ENCODE measurements at places on chromosomes 7 and 10.
A peak's percentile ranks its signal among the peaks of the same experiment; 100 is the strongest.

- DNase-seq = no peak
Measured at GRCh38 chr7:18313965-18314364, 181.6 kb upstream of the HDAC9 start.

- no peak for DNase-seq
Measured at GRCh38 chr7:77444123-77444522, 28.0 kb upstream of the GSAP start.

DNA sequence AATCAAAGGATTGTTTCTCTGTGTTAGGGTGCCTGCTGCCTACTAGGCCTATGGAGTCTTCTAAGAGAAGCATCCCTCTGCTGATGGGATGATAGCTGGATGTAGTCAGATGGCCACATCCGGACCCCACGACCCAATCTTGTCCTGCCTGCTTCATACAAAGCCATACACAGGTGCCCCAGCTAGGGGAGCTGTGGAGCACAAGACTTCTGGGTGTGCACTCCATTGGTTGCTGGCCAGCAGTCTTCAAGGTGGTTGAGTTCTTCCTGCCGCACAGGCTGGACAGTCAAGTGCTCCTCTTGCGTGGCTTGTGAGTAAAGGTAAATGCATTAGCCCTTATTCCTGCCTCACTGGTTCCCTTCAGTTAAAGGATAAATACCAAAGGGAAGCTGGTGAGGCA, 120.2 kb downstream of the TEX36 start:
- DNase-seq = no peak

DNA sequence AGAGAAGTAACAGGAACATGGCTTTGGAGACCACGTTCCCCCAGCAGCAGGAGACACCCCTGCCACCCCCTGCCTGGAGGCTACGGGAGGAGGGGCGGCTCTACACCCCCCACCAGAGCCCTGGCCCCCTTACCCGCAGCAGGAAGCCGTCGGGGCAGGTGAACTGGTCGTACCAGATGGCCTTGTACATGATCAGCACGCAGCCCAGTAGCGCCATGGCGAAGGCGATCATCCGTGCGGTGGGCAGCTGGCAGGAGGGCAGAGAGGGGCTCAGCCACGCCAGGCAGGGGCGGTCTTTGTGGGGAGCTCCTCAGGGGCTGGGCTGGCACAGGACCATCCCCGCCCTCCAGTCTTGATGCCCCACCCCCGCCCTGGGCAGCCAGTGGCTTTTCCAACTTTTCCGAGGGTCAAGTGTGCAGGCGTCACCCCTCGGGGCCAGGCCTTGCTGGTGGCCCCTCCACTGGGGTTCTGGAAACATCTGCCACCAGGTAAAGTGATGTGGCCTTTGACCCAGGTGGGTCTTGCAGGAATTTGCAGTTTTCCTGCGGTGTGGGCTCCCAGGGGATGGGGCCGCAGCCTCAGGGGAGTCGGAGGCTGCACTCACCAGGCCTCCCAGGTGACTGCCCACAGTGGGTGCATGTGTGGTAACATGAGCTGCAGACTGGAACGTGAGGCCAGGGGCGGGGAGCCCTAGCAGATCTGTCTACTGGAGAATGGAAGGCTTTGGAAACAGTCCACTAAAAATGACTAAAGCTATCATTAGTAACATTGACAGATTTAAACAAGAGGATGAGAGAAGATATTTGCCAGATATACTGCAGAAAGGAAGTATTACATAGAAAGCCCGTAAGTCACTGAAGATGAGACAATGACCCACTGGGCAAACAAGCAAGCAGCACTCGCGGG, 9.7 kb downstream of the CALY start:
- DNase-seq = peak; percentile 76

DNA sequence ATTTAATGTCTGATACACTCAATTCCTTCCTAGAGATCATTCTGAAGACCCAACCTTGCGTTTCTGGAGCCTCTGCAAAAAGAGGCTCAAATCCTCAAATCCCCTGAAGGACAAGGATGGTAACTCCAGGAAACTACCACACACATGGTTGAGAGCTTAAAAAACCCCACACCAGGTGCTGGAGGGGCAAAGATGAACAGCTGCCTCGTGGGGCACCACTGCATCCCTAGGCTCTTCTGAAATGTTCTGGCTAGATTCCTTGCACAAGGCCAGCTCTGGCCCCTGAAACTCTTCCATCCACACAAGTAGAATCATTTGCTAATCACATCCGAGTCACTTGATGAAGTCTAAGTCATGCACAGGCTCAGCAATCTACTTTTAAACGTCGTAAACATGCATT, 286.6 kb downstream of the ELMO1 start:
- no peak for DNase-seq

DNA sequence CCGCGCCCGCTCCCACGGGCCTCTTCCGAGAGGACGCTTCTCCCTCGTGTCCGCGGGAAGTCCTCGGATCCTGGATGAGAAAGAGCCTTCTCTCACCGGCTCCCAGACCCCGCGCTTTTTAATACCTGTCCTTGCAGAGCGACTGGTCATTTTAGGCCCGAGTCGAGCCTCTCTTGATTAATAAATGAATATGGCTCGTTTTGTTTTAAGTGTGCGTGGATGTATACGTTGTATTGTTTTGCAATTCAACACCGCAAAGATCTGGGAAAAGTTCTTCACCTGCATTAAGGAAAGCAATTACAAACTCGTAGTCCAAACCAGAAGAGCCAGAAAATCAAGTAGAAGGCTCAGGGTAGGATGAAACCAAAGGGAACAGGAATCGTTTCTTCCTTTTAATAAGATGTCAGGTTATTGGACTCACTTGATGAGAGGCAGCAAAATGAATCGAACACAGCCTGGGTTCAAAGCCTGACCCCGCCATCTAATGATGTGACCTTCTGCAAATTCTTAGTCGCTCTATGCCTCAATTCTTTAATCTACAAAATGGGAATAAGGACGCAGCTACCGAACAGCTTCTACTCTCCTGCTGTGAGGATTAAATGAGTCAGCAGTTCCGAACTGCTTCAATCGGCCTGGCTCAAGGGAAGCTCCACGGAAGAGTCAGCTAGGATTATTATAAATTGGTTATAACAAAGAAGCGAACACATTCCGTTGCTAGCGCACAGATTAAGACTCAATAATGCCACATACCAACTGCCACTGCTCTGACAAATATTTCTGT, 277.8 kb upstream of the NEBL start:
- no peak for DNase-seq

DNA sequence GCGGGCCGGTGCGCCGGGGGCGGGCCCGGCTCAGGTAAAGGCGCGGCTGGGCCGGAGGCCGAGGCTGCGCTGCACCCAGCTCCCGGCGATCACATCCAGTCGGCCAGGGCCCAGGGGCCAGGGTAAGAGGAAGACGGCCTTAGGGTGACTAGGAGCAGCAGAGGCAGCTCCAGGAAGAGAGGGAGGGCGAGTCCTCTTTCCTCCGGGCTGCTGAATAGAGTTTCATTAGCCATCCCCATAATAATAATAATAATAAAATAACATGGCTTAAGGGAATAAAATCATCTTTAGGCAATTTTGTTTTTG, 44.8 kb upstream of the CDK1 start:
- no peak for DNase-seq

- no peak for DNase-seq
Measured at GRCh38 chr10:89262086-89263051, 10.8 kb upstream of the LIPA start.

- no peak for DNase-seq
Measured at GRCh38 chr7:50775836-50776235, 6.9 kb downstream of the GRB10 start.

GRCh38 chr7:22566176-22566575, 66.2 kb upstream of the STEAP1B start:
- no peak for DNase-seq

- DNase-seq = peak; percentile 67
Measured at GRCh38 chr7:151377406-151377805, 32.4 kb downstream of the WDR86 start.

DNA sequence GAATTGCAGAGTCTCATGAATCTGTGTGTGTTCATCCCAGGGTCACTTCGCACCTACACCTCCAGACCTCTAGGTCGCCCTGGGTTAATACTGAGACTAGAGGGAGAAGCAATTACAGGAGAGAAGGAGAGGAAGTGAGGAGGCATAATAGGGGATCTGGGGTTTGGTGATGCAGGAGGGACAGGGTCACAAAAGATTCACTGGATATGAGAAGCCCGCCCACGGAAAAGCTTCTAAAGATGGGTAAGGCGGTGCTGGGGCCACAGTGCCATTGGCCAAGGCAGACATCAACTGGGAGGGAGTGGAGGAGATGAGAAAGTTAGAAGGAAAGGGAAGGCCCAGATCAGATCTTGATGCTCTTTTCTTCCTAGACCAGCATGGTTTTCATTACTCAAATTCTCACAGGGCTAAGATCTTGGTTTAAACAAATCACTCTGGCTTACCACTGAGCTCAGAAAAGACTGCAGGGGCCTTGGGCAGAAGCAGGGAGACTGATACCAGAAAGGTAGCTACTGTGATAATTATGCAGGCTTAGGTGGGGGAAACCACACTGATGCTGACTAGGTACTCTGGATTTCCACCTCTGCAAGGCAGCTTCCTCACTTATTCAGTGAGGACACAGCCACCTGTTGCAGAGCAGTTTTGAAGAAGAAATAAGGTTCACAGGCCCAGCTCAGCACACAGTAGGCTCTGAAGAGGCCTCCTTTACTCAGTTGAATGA, 17.4 kb upstream of the ZNF273 start:
- DNase-seq = no peak

DNA sequence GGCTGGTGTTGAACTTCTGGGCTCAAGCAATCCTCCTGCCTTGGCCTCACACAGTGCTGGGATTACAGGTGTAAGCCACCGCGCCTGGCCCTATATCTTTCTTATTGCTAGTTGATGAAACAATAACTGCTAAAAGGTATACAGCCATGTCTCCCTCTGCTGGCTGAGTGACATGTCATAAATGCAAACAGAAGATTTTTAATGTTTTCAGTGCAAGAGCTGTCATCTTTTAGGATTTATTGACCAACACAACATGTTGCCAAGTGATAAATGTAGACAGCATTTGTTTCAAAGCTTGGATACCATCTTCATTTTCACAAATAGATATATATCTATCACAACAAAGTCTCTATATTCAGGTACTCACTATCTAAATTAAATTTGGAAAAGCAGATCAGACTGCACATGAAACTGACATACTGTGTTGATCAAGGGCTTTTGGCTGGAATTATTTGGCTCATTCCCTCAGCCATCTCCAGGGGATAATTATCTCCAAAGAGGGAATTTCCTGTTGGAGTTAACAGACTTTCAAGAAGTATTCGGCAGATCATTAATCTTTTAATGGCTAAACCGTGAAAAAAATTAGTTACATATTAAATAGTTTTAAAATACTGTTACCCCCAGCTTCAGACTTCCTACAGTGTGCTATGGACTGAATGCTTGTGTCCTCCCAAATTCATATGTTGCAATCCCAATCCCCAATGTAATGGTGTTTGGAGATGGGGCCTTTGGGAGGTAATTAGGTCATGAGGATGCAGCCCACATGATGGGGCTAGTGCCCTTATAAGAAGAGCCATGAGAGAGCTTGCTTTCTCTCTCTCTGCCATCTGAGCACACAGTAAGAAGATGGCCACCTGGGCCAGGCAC, 41.3 kb upstream of the SRPK2 start:
- DNase-seq = no peak

- no peak for DNase-seq
Measured at GRCh38 chr10:103612462-103613365, 119.2 kb downstream of the NEURL1 start.

DNA sequence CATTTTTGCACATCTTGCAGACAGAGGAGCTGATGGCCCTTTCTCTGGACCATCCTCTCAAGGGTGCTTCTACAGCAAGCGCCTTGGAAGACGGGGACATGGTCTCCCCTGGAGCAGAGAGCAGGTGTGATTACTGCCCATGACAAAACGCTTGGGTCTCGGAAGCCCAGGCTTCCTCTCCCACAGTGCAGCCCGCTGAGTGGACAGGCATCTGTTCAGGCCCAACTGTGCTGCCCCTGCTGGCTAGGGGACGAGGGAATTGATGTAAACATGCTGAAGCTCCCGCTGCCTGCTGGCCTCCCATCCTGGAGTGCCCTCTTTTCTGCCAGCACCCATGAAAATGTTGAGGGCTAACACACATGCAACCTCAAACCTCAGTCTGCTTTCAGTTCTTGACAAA, 14.3 kb downstream of the IL15RA start:
- peak; percentile 53 for DNase-seq

GRCh38 chr7:136391371-136391770, 414.2 kb upstream of the MTPN start:
- no peak for DNase-seq

DNA sequence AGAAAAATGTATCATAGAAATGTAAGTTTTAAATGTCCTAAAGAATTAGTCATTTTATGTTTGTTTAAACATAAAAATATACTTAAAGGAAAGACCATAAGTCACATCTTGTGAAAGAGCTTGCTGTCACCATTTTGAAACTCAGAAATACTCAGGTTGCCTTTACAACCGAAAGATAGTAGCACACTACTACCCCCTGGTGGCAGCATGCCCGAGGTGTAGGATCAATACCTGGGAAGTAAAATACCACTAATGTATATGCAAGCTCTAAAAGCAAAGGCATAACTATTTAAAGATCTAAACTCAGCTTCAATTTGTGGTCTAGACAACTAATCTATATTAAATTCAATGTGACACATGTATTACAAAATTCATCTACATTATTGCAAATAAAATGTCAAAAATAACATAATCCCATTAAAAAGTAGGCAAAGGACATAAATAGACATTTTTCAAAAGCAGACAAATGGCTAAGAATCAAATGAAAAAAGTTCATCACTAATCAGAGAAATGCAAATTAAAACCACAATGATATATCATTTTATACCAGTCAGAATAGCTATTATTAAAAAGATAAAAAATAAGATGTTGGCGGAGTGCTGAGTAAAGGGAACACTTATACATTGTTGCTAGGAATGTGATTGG, 47.7 kb upstream of the FGL2 start:
- DNase-seq = peak; percentile 88

GRCh38 chr10:116947841-116948529, 57.0 kb downstream of the SHTN1 start:
- no peak for DNase-seq

- peak; percentile 75 for DNase-seq
Measured at GRCh38 chr7:14691597-14692203, 210.9 kb downstream of the DGKB start.

- no peak for DNase-seq
Measured at GRCh38 chr7:135683609-135684008, 21.3 kb downstream of the STMP1 start.

DNA sequence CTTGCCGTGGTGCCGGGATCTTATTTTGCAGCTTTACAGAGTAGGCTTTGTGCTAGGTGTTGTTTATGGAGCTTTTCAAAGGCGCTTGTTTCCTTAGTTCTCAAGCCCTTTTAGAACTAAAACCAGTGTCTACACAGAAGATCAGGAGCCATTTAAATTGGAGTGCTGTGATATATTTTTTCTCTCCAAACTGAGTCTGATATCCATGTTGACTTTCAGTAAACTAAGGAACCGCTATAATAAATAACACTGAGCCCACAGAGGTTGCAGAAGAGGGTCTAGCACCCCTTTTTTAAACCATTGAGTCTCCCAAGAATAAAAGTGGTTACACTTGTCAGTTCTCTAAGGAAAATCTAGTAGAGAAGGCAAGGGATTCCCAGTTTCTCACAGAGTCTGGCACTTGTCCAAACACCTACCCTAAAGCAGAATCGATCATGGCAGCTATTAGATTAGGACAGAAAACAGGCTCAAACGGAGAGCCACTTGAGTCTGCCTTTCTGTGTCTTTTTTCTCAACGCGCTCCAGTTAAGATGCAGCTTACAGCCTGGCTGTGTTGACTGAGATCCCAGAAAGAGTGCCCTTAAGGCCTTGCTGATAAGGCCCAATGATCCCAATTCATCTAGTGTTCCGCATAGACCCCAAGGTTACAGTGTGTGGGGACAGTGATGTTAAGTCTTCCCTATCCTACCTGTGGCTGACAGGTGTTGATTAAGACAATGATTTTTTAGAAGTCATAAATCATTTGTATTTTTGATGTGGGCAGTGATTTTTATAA, 804 bp downstream of the TMEM106B start:
- DNase-seq = no peak

Measured in posterior vena cava (tissue), 2 donors.